Sigmoid colon (tissue), 7 donors: ENCODE measurements at places on chromosomes 11 and 22. TPM values are rescaled to one million over a fixed set of nuclear protein-coding genes. Genes with fewer than 3 reads are reported as not detected.

- DNase-seq: no peak
Measured at GRCh38 chr11:131002145-131002544, 85.9 kb upstream of the SNX19 start.

GRCh38 chr22:41198027-41198580, 7.0 kb upstream of the L3MBTL2 start:
- DNase-seq: no peak

DNA sequence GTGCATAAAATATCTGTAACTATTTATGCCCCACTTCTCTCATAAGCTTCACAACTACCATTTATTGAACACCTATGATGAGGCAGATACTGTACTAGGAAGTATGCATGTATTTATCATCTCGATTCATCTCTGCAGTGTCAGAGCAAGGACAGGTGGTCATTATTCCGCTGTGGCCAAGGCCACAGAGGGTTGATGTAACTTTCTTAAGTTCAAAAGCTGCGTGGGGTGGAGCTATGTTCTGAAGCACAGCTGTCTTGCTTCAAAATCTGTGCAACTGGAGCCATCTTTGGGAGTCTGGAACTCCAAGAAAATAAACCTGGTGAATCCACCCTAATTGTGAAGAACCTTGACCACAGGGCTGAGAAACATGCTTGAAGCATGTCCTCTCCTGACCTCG, 60.2 kb upstream of the HMGXB4 start:
- no peak for DNase-seq

DNA sequence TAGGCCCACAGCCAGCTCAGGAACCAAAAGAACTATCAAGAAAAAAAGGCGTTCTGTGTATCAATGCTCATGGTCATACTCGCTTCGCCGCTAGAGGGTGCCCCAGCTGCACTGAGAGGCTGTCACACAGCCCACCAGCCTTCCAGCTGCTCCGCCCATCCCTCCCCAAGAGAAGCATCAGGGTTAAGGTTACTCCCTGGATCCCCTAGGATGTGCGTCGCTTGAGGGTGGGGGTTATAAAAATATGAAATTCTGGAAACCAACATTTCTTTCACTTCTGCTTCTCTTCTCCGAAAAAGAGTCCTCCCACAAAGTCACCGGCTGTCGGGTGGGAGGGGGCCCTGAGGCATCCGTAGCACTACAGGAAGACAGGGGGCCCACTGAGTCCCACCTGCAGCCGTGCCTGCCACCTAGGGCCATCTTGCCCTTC, 1.7 kb downstream of the CBX6 start:
- peak; percentile 94 for DNase-seq

- DNase-seq: no peak
Measured at GRCh38 chr11:72483412-72484186, 49.3 kb upstream of the CLPB start.

Gene PLAAT2
- total RNA-seq: 0.71 TPM

Gene TSGA10IP
- total RNA-seq: not detected

Gene EPS8L2
- 5.4 TPM for total RNA-seq
